ENCODE measurements at places on chromosomes 6 and 20.
A peak's percentile ranks its signal among the peaks of the same experiment; 100 is the strongest.

GRCh38 chr20:50305636-50306477 is 115.2 kb downstream of the CEBPB start:
- peak; percentile 71 for DNase-seq

DNA sequence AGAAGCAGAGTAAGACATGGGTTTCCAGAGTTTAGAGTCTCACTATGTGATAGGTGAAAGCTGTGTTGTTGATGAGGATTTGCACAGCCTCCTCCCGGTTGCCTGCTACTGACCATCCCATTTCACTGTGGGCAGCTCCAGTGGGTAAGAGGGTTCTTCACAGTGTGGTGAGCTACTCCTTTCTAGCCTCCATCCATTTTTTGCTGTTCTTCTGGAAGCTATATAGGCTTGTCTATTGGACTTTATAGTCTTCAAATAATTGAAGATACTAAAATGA is 13.4 kb downstream of the UST start:
- DNase-seq, result no peak

DNA sequence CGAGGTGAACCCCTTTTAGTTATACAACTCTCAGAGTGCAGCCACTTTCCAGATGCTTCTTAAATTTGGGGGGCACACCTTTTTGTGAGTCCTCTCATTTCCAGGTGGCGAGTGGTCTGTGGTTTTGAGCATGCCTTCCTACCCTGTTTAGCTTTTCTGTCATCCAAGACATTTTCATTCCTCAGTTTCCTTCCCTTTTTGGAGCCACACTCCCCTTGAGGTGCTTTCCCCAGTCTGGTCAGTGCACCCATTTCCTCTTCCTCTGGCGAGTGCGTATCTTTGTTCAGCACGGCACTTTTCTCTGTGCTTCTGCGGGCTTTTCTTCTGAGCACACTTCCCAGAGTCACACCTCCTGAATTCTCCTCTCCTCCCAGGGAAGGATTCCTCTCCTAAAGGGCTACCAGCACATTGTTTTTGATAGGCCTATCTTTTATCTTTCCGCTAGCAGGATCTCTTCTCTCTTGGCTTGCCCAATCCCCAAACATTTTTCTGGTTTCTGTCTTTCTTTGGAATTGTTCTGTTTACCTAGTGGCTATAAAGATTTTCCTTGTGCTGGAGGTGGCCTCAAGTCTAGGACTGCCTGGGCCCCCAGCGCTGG is 1.4 kb downstream of the PHF20 start:
- no peak for DNase-seq

DNA sequence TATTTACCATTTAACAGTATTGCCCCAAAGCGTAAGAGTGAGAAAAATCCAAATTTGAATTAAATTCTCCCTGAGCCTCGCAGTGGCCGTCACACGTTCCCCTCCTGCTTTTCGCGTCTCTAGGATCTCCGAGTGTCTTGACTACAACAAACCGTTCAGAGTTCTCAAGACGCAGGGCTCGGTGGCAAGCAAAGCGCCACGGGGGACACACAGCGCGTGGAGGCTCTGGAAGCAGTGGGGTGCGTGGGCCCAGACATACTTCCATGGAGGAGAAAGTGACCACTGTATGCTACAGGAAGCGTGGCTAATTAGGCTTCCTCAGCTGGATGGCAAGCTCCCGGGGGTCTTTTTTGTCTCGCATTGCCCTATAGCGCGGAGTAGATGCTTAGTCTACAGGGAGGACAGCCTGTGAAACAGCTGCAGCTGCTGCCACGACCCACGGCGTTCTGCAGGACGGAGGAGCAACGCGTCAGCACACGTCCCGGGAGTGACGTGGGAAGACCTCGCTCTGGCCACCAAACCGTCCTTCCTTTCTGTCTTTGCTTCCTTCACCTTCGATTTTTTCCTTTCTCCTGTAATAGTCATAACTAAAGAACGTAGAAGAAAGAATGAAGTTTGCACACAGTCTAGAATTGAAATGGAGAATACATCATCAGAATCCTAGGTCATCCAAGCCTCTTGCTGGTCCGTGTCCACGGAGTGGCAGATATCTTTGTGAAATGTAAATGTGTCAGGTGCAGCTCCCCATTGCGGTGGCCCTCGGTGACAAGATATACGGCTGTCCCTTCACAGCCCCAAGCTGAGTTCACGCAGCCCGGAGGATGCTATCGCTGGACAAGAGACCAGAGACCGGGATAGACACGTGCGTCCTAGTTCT is 104.2 kb upstream of the QKI start:
- DNase-seq, result no peak

DNA sequence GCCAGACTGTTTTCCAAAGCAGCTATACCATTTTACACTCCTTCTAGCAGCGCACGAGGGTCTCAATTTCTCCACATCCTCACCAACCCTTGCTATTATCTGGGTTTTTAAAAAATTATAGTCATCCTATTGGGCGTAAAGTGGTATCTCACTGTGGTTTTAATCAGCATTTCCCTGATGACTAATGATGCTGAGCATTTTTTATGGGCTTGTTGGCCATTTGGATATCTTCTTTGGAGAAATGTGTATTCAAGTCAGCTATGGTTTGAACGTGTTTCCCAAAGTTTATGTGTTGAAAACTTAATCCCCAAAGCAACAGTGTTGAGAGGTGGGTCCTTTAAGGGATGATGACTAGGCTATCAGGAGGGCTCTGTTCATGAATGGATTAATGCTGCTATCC is 6.7 kb downstream of the MCUR1 start:
- DNase-seq, result no peak

DNA sequence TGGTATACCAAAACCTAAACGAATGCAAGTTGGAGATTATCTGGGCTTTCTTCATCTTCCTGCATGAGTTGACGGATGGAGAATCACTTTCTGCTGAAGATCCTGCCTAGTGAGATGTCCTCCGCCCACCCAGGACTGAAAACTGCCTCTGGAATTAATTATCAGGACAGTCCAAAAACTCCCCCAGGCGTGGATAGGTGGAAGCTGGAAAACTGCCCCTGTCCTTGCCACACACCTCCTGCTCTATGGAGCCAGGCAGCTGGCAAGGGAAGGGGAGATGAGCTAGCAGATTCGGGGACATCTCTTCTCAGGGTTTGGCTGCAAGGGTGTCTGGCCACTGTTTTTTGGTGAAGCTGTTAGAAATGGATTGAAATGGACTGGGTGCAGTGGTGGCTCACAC is 89.3 kb upstream of the ZNFX1 start:
- DNase-seq, result no peak

GRCh38 chr20:47789764-47790579 is 4.7 kb upstream of the SULF2 start:
- DNase-seq, result no peak

DNA sequence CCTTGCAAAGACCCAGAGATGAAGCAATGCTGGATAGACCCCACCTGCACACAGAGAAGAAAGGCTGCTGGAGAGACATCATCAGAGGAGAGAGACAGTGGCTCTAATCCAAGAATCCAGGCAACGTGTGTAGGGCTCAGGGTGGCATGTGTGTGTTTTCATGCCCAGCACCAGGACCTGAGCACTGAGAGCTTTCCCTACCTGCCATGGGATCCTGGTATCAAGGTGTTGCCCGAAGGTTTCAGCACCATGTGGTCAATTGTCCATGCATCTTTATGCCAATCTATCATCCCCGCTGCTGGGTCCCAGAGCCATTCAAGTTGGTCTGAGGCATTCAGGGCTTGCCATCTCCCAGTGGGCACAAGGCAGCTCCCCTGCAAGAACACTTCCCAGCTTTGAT is 7.5 kb upstream of the CD93 start:
- DNase-seq, result no peak

- DNase-seq, result no peak
Observed at GRCh38 chr6:4671587-4672115, 104.6 kb upstream of the CDYL start.

DNA sequence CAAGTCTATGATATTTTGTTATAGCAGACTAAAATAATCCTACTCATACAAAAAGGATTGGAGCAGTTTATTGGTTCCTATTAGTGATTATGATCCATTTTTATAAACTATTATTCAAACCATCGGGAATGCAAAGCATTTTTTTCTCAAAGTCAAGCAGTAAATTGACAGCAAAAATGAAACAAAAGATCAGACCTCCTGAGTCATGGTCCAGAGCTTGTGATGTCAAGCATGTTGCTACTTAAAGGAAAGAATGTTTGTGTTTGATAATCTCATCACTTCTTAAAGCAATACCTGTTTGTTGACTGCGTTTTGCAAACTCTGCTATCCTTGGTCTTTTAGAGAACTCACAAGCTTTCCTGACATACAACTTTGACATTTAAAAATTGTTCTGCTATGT is 204.4 kb downstream of the SAMD5 start:
- DNase-seq, result no peak

GRCh38 chr6:138194287-138194686 is 24.0 kb downstream of the PBOV1 start:
- DNase-seq, result no peak

- DNase-seq, result no peak
Observed at GRCh38 chr20:7411075-7411474, 529.2 kb downstream of the HAO1 start.

DNA sequence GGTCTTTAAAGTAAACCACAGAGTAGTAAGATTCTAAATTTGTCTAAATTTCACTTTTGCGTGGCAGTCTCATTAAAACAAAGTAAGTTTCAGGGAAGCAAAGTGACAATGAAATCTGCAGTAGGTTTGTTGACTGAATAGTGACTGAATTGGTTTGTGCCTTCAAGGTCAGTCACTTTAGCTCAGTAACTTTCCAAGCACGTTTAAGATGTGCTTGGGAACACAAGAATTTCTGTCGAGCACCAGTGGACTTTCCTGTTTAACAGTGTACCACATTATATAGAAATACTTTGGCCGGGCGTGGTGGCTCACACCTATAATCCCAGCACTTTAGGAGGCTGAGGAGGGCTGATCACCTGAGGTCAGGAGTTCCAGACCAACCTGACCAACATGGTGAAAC is 1.7 kb upstream of the CD24 start:
- DNase-seq, result no peak

DNA sequence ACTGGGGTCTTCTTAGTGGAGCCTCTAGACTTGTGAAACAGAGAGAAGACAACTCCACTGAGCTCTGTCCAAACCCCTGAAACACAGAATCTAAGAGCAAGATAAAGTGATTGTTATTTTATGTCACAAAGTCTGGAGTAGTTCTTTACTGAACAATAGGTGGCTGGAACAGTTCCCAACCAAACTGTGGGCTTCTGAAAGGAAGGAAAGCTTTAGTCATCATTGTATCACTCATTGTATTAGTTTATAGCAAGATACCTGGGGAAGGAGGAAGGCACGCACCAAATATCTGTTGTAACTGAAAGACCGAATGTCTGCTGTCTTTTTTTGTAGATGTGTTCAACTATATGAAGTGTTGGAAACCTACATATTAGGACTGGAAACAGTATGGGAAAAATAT is 284.9 kb upstream of the TBX18 start:
- DNase-seq, result no peak

GRCh38 chr20:53336892-53337291 is 256.7 kb downstream of the ZNF217 start:
- no peak for DNase-seq

DNA sequence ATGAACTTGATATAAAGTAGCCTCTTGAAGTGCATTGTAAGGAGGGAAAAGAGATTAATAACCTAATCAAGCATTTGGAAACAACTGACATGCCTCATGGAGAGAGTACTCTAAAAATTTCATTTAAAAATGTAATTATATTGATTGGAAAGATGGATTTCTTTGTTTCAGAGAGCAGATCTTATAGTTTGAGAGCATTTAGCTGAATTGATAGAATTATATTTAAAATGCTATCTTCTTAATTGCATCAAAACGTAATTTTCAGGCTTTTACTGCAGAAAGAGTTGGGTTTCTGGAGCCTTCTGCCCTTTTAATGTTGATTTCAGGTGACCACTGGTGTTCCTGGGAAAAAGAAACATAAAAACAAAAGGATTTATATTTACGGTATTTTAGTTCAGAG is 130.6 kb downstream of the EDN3 start:
- DNase-seq, result no peak

DNA sequence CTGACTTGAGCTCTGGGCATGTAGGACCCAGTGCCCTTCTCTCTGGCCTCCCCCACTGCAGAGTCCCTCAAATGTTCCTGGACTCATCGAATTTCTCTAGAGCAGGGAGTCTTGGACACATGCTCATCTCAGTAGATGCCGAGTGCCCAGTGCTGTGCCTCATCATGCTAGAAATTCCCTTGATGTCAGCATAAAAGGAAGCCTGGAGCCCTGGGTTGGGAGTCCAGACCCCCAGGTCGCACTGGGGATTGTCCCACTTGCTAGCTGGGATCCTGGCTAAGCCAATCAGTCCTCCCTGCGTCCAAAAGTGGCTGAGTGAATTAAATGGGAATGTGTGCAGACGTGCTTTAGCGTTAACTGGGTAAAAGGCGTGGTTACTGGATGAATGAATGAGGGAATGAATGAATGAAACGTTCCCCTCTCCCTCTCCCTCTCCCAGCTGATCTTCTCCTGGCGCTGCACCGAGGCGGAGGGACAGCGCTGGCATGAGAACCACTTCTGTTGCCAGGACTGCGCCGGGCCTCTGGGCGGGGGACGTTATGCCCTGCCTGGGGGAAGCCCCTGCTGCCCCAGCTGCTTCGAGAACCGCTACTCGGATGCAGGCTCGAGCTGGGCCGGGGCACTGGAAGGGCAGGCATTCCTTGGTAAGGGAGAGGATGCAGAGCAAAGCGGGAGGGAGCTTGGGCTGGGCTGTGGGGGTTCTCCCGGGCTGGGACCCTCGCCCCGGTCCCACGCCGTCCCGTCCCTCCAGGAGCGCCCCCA is 1.6 kb upstream of the TOMM6 start:
- no peak for DNase-seq

DNA sequence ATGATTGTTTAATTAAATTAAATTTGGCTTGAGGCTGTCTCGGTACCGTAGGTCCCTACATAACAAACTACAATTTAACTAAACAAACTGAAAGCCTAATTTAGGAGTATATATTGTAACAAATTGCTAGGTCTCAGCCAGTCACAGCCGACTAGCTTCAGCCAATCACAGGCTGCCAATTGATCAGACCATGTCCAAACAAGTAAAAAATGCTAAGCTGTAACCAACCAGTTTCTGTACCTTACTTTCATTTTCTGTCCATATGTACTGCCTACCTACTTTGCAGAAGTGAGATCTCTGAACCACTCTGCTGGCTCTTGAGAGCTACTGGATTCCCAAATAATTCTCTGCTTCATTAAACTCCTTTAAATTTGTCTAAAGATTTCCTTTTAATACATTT is 648.0 kb upstream of the GJE1 start:
- no peak for DNase-seq

GRCh38 chr20:19265646-19266374 is 53.4 kb downstream of the SLC24A3 start:
- DNase-seq, result no peak

- no peak for DNase-seq
Observed at GRCh38 chr6:43658161-43658560, 13.3 kb downstream of the RSPH9 start.

- DNase-seq, result peak; percentile 42
Observed at GRCh38 chr6:56842686-56843475, 112.0 kb upstream of the BEND6 start.
